ENCODE measurements at places on chromosomes 16 and 17. TPM values are rescaled to one million over a fixed set of nuclear protein-coding genes. Genes with fewer than 3 reads are reported as not detected.

Gene SBK1
- not detected for total RNA-seq

Gene KRTAP9-4
- total RNA-seq = not detected

Gene MYCBPAP
- 1.5 TPM for total RNA-seq

Gene ARSG
- 2.2 TPM for total RNA-seq

Gene ACSF3
- 33.7 TPM for total RNA-seq

Gene CPHXL2
- not detected for total RNA-seq

Gene PMFBP1
- 0.29 TPM for total RNA-seq

Gene CES1
- 20.3 TPM for total RNA-seq

Gene CCL14
- total RNA-seq = not detected

Gene CCT6B
- total RNA-seq = 1.0 TPM

Gene BAIAP3
- total RNA-seq = 1.5 TPM

Gene TBC1D26
- not detected for total RNA-seq

Gene PIMREG
- 3.1 TPM for total RNA-seq

Gene SLC52A1
- not detected for total RNA-seq

Gene FOXF1
- total RNA-seq = 39.0 TPM

Gene CACNG1
- total RNA-seq = not detected

Gene RRAD
- total RNA-seq = 1.7 TPM

Gene ZDHHC1
- total RNA-seq = 9.9 TPM

Gene MIF4GD
- 5.8 TPM for total RNA-seq

Gene KCNJ18
- total RNA-seq = not detected

Gene RCVRN
- total RNA-seq = under 0.01 TPM

Gene MYH1
- total RNA-seq = not detected

Gene AATK
- total RNA-seq = 0.66 TPM

Gene DUSP3
- 47.4 TPM for total RNA-seq

Gene METTL16
- 16.9 TPM for total RNA-seq

Gene CCL7
- 1.7 TPM for total RNA-seq

Gene TEX19
- total RNA-seq = not detected

Gene LGALS9B
- total RNA-seq = not detected

Gene PLEKHH3
- total RNA-seq = 28.7 TPM

Gene ALOX12B
- not detected for total RNA-seq

Gene CMTM2
- total RNA-seq = not detected

Gene NTN1
- total RNA-seq = 3.0 TPM

Gene KCTD19
- 0.50 TPM for total RNA-seq

Measured in smooth muscle cell of trachea (primary cell).